ENCODE measurements at places on chromosomes 5 and 9.

GRCh38 chr5:103808464-103809106, 246.0 kb upstream of the NUDT12 start:
- peak; percentile 78 for DNase-seq

DNA sequence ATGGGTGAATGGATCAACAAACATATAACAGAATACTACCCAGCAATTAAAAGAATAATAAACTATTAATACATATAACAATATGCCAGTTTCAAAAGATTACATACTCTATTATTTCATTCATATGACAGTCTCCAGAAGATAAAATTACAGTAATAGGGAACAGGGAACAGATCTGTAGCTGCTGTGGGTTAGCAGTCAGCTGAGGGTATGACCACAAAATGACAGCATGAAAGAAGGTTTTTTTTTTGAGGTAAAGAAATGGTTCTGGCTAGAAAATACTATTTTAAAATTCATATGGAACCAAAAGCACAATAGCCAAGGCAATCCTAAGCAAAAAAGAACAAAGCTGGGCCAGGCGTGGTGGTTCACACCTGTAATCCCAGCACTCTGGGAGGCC, 73.0 kb upstream of the NR5A1 start:
- no peak for DNase-seq

GRCh38 chr9:134407121-134407779, 81.0 kb downstream of the RXRA start:
- peak; percentile 94 for DNase-seq

- DNase-seq, result no peak
Observed at GRCh38 chr5:165631235-165631634, 2125.8 kb downstream of the MAT2B start.

- DNase-seq, result peak; percentile 67
Observed at GRCh38 chr9:70049236-70049635, 5.6 kb downstream of the MAMDC2 start.

DNA sequence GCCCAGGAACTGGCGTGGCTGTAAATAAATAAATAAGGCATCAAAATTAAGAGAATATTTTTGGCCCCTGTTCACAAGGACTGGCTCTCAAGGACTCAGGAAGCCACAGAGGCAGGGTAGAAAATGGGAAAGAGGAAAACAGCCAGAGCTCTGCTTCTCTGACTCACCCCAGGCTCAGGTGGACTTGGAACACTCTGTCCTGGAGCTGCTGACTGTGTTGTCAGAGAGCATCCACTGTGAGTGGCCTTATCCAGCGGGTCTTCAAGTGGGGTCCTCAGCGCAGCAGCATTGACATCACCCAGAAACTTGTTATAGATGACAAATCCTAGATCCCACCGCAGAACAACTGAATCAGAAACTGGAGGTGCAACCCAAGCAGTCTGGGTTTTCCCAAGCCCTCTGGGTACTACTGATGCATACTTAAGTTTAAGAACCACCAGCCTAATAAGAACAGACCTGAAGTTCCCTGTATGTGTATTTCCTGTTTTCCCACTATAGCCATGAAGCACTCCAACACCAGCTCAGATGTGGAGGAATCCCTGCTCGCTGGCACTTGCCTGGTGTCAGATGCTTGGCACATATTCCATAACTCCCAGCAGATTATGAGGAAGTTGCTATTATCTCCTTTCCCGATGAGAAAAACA, 20.5 kb downstream of the ADRA1B start:
- no peak for DNase-seq

DNA sequence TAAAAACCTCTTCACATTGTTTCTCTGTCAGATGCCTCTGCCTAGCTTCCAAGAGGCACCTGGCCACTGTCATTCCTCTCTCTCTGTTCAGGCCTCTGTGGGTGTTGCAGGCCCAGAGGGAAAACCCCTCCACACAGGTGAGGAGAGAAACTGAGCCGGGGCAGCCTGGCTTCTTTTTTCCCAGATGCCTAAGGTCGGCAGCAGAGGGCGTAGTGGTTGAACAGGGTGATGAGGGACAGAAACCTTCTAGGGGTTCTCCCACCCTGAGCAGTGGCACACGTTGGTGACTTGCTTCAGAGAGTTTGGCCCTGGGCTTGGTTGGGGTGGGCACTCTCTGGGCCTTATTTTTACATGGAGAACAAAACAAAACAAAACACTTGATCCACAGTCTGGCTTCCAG, 12.2 kb downstream of the IL9 start:
- DNase-seq, result peak; percentile 8

DNA sequence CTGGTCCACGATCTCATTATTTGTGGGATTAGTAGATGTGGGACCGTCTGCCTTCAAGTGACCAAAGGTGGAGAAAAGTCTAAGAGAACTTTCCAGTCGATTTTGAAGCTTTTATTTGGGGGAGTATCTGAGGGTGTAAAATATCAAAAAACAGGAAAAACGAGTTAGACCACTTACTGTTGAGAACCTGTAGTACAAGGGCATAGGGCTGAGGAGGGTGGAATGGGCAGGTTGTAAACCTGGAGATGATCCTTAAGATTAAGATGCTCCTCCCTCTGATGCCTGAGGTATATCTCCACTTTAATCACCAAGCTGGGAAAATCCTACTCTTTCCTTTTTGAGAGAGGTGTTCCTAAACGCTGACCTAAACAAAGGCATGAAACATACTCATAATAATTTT, 32.0 kb upstream of the GTF2H2C start:
- no peak for DNase-seq

DNA sequence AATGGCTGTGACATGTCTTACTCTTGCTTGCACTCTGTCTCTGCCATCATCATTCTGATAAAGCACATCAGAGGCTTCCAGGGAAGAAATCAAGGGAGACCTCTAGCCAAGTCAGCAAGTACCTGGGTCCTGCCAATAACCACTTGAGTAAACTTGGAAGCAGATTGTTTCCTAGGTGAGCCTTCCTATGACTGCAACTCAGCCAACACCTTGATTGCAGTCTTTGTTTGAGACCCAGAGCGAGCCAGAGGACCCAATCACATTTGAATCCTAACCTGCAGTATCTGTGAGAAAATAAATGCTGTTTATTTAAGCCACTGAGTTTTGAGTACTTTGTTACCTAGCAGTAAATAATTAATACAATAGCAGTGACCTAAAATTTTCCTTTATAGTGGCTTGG, 356.8 kb upstream of the CHD1 start:
- no peak for DNase-seq

- DNase-seq, result no peak
Observed at GRCh38 chr5:144691936-144692335, 521.3 kb downstream of the KCTD16 start.

- no peak for DNase-seq
Observed at GRCh38 chr9:116585896-116586295, 101.2 kb upstream of the TRIM32 start.

DNA sequence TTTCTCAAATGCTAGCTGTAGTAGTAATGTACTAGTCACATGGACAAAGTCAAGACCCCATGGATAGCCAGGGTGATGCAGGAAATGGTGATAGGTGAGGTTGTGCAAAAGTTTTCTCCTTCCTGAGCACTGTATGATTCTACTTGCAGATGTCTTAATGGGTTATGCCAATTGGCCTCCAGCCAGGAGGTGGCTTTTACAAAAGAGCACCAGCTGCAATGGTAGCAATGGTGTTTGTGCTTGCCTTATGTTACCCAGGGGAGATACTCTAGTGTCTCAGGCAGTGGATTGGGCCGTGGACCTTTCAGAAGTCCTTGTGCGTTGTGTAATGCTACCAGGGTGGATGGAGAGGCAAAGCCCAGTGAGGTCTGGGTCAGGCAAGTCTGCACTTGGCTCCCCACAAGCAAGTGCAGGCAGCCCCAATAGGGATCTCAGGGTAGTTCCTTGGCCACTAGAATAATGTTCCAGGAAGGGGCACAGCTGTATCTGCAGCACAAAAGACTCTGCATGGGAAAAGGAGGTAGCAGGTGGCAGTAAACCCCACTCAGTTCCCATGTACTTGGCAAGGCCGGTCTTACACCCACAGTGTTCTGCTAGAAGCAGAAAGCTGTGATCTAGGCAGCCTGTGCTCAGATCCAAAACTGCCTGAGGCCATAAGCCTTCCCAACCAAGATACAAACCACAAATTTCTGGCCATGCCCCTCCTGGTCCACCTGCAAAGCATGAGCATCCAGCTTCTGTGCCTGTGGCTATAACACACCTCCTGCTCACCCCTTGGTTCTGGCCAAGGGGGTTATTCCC, 46.4 kb upstream of the EDIL3 start:
- no peak for DNase-seq

DNA sequence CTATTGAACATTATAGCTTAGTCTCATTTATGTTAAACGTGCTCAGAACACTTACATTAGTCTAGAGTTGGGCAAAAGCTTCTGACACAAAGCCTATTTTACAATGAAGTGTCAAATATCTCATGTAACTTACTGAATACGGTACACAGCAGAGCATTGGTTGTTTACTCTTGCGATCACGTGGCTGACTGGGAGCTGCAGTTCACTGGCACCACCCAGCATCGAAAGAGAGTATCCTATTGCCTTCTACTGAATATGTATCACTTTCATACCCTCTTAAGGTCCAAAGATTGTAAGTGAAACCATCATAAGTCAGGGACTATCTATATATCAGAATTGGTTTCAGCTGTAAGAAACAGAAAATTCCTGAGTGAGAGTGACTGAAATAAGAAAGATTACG, 42.6 kb upstream of the OSMR start:
- DNase-seq, result no peak

GRCh38 chr9:100884518-100884917, 144.0 kb upstream of the PLPPR1 start:
- DNase-seq, result no peak

- DNase-seq, result no peak
Observed at GRCh38 chr5:133469252-133469651, 143.1 kb downstream of the FSTL4 start.

GRCh38 chr5:80662108-80662507, 7.3 kb upstream of the DHFR start:
- peak; percentile 8 for DNase-seq

GRCh38 chr5:65061250-65061973, 292.7 kb downstream of the CWC27 start:
- no peak for DNase-seq

- DNase-seq, result no peak
Observed at GRCh38 chr9:129757045-129757444, 4.2 kb upstream of the PTGES start.

DNA sequence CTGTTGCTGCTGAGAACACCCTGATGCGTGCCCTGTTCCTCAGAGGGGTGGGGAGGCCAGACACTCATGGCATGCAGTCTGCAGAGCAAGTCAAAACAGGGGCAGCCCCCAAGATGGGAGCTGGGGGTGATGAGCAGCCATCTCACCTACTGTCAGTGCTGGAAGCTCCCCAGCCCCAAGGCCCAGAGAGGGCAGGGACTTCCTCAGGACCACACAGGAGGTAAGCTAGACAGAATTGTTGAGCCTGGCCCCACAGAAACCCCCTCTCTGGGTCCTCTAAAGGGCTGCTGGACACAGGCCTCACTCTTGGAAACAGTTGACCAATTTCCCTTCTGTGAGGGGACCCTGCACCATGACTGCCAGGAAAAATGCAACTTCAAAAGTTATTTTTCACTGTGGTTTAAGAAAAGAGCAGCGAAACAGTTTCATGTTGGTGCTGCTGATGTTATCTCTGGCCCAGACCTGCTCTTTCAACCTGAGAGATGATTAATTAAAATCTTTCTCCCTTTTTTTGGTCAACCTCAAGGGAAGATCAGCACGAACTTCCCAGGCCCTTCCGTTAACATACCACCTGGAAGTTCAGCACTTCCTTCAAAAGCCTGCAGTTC, 9.6 kb downstream of the CSF2 start:
- DNase-seq, result no peak

- no peak for DNase-seq
Observed at GRCh38 chr9:94821098-94821887, 94.8 kb downstream of the AOPEP start.

- DNase-seq, result peak; percentile 97
Observed at GRCh38 chr9:96859461-96860198, 5.3 kb upstream of the ZNF782 start.

- no peak for DNase-seq
Observed at GRCh38 chr9:29793970-29794369, 2220.7 kb upstream of the C9orf72 start.

DNA sequence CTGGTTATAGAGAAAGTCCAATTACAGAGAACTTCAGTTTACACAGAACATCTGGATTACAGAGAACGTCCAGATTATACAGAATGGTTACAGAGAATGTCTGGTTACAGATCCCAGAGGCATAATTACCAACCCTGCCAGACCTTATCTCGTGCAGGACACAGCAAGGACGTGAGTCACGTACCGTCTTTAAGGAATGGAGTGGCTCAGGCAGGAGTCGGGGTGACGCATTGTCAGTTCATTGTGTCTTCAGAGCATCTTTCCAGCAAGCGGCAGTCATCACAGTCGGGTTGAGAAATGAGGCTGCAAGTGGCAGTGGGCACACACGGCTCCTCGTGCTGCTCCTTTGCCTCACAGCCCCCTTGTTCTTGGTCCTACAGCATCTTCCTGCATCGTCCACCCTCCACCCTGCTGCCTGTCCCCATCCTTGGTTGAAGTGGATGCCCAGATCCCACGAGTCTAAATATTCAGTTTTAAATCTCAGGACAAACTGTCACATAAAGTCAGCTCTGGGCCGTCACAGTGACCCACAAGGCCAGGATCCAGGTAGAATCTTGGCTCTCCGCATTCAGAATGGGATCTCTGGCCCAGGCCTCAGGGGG, 30.0 kb upstream of the SLC6A19 start:
- peak; percentile 71 for DNase-seq

DNA sequence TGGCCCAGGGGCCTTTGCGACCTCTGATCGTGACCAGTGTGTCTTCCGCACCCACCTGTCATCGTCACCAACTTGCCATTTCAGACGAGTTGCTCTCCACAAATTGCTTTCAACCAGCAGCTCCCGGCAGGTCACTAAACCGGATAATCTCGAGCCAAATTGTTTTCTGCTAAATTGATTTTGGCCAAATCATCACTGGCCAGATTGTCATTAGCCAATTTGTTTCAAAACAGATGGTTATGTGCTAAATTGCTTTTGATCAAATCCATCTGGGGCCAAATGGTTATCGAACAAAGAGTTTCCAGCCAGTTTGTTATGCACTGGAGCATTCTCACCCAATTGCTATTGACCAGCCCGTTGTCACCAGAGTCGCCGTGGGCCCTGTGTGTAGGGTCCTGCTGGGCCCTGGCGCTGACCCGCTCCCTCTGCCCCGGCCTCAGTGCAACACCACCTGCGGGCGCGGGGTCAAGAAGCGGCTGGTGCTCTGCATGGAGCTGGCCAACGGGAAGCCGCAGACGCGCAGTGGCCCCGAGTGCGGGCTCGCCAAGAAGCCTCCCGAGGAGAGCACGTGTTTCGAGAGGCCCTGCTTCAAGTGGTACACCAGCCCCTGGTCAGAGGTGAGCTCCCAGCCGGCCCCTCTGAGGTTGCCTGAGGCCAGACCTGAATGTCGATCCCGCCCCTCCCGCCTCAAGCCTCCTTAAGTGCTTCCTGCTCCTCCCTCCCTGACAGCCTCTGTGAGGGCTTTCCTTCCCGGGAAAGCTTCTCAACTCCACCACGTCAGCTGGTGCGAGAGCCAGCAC, 35.6 kb downstream of the ADAMTSL2 start:
- no peak for DNase-seq
